ENCODE measurements at places on chromosomes 16 and 17. TPM values are rescaled to one million over a fixed set of nuclear protein-coding genes. Genes with fewer than 3 reads are reported as not detected.

DNA sequence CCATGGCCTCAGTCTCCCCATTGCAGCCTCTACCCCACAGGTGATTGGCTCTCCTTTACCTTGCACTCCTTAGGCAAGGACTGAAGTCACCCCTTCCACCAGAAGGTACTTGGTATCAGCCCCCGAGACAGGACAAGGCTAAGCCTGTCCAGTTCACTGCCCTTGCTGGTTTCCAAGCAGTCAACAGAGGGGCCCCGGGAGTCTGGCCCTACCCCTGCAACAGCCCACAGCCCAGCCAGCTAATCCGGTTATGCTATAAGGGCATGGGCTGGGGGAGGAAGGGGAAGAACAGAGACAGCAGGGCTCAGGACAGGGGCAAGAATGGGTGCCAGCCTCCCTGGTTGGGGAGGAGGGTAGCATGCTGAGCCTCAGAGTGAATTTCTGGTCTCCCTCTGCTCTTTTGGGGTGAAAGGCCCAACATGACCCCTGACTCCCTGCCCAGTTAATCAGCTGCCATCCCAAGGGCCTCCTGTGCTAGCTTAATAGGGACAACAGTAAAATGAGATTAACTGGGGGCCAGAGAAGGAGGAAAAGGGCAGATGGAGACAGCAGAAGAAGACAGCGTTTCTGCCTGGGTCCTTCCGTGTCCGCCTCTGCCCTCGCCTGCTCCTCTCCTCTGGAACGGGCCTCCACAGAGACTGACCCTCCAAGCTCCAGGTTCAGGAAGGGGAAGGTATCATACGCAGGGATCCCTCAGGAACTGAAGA is 10.7 kb downstream of the DLG4 start:
- H3K27me3 ChIP-seq = no peaks in the 10 kb centered on the region
- no peak overlapping the region for H3K4me3 ChIP-seq
- no peak overlapping the region for H3K27ac ChIP-seq
- no peaks in the 10 kb centered on the region for H3K36me3 ChIP-seq
- H3K4me1 ChIP-seq = no peaks in the 10 kb centered on the region

DNA sequence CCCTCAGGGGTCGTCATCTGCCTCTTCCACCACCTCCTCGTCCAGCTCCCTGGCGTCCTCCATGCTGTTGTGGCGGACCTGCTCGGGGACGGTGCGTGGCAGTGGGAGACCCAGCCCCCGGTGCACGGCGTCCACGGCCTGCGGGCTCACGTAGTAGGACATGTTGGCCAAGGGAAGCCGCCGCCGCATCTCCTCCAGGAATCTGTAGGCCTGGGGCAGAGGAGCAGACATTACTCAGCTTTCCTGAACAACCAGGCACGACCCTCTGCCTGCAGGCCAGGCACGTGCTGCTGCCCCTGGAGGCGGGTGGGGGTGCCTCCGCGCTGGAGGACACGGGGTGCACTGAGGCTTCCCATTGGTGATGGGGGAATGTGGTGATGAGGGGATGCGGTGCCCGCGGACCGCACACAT is 17.8 kb downstream of the TELO2 start:
- no peaks in the 10 kb centered on the region for H3K4me1 ChIP-seq
- H3K4me3 ChIP-seq = no peak overlapping the region
- no peak overlapping the region for H3K27ac ChIP-seq
- DNase-seq = no peak
- no peaks in the 10 kb centered on the region for H3K27me3 ChIP-seq
- no peaks in the 10 kb centered on the region for H3K36me3 ChIP-seq

Gene VWA3A
- total RNA-seq = 2.3 TPM

GRCh38 chr17:76063875-76064546 is 8.3 kb downstream of the SRP68 start:
- DNase-seq = no peak
- peaks cover 8% of the 10 kb centered on the region for H3K36me3 ChIP-seq
- H3K27me3 ChIP-seq = no peaks in the 10 kb centered on the region
- H3K4me3 ChIP-seq = no peak overlapping the region

GRCh38 chr17:45952814-45953320 is 46.2 kb upstream of the STH start:
- H3K4me3 ChIP-seq = no peak overlapping the region
- no peaks in the 10 kb centered on the region for H3K4me1 ChIP-seq
- H3K36me3 ChIP-seq = no peaks in the 10 kb centered on the region
- no peak overlapping the region for H3K27ac ChIP-seq
- DNase-seq = no peak
- no peaks in the 10 kb centered on the region for H3K27me3 ChIP-seq

GRCh38 chr16:75217389-75217851 is 1.4 kb upstream of the CTRB1 start:
- DNase-seq = no peak
- no peak overlapping the region for H3K4me3 ChIP-seq
- no peaks in the 10 kb centered on the region for H3K27me3 ChIP-seq
- no peaks in the 10 kb centered on the region for H3K4me1 ChIP-seq

- H3K4me1 ChIP-seq = no peaks in the 10 kb centered on the region
- H3K27me3 ChIP-seq = no peaks in the 10 kb centered on the region
- no peak for DNase-seq
Measured at GRCh38 chr17:22492331-22492730, 800.0 kb downstream of the KCNJ18 start.

GRCh38 chr17:17648762-17649161 is 32.5 kb upstream of the RAI1 start:
- no peaks in the 10 kb centered on the region for H3K36me3 ChIP-seq
- no peak overlapping the region for H3K4me3 ChIP-seq
- no peaks in the 10 kb centered on the region for H3K27me3 ChIP-seq
- DNase-seq = no peak
- no peak overlapping the region for H3K27ac ChIP-seq

- H3K36me3 ChIP-seq = no peaks in the 10 kb centered on the region
- H3K4me1 ChIP-seq = no peaks in the 10 kb centered on the region
- no peak for DNase-seq
- H3K27ac ChIP-seq = peak overlapping the region; percentile 97
Measured at GRCh38 chr17:4788159-4788806, 481 bp upstream of the GLTPD2 start.

Gene SOX8
- total RNA-seq = 1.3 TPM

DNA sequence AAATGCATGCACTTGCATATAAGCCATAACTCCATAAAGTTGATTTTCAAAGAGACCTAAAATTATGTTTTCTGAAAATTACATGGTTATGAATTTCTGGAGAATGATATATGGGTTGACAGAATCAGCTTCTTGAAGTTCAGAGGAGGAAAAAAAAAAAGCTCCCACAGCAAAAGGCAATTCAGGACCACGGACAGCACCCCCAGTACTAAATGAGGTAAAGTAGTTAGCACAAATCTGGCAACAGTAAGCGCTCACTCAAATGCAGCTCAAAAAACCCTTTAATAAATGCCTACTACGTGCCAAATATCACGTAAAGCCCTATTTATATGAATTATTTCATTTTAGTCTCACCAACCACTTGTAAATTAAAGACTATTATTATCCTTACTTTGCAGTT is 135.2 kb downstream of the SHISA9 start:
- no peaks in the 10 kb centered on the region for H3K4me1 ChIP-seq
- H3K27ac ChIP-seq = no peak overlapping the region
- H3K27me3 ChIP-seq = no peaks in the 10 kb centered on the region
- H3K36me3 ChIP-seq = no peaks in the 10 kb centered on the region

- DNase-seq = no peak
- H3K4me1 ChIP-seq = no peaks in the 10 kb centered on the region
- H3K4me3 ChIP-seq = no peak overlapping the region
- H3K27me3 ChIP-seq = no peaks in the 10 kb centered on the region
- H3K27ac ChIP-seq = no peak overlapping the region
Measured at GRCh38 chr17:30267625-30268024, 24.1 kb downstream of the BLMH start.

DNA sequence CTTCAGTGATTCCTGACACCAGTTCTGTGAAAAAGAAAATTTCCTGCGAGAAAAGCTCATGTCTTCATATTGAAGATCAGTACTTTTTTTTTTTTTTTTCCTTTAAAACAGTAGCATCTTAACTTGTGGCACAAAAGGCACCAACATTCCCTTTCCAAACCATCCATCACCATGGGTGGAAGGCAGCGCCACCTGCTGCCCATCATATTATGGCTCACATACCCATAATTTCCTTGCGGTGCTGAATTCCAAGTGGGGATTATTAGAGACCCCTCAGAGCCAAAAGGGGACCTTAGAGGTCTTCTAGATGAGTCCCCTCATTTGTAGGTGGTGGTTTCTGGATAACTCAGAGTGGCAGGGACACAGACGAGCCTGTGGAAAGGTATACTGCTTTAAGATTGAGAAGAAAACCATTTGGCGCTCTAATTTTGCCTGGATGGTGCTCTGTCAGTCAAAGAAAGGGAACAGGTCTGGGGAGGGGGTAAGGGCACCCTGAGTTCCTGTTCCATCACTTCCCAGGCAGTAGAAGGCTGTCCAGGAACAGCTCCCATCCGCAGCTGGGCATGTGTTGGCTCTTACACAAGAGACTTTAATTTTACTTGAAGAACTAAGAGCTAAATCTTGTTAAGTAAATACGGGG is 7.9 kb upstream of the SOST start:
- H3K4me1 ChIP-seq = no peaks in the 10 kb centered on the region
- peak; percentile 69 for DNase-seq
- H3K36me3 ChIP-seq = peaks cover 9% of the 10 kb centered on the region
- H3K4me3 ChIP-seq = no peak overlapping the region
- H3K27ac ChIP-seq = no peak overlapping the region

GRCh38 chr17:60717814-60718213 is 40.2 kb downstream of the BCAS3 start:
- H3K27ac ChIP-seq = no peak overlapping the region
- H3K4me3 ChIP-seq = no peak overlapping the region
- no peak for DNase-seq
- H3K4me1 ChIP-seq = no peaks in the 10 kb centered on the region

DNA sequence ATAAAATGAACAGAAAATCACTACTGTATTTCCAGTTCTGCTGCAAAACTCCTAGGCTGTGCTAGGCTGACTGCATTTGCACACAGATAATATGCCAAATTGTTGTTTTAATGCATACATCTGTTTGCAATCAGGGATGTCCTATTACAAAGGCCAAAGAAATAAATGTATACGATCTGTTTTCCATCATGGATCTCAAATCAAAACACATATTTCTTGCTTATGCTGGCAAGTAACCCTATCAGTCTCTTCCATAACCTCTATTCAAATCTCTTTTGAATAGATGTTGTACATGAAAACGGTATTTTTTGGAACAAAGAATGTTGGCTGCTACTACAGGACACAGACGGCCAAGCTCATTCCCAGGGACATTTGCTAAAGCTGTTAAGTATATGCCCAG is 56.6 kb downstream of the DUSP14 start:
- no peak overlapping the region for H3K27ac ChIP-seq
- peaks cover 5% of the 10 kb centered on the region for H3K36me3 ChIP-seq
- no peaks in the 10 kb centered on the region for H3K27me3 ChIP-seq
- no peak overlapping the region for H3K4me3 ChIP-seq
- no peaks in the 10 kb centered on the region for H3K4me1 ChIP-seq
- no peak for DNase-seq

Gene CCDC40
- total RNA-seq = 7.4 TPM

Gene CHP2
- 0.16 TPM for total RNA-seq

GRCh38 chr17:68182940-68183551 is 64.8 kb upstream of the AMZ2 start:
- H3K27ac ChIP-seq = no peak overlapping the region
- no peak overlapping the region for H3K4me3 ChIP-seq
- no peaks in the 10 kb centered on the region for H3K36me3 ChIP-seq
- no peaks in the 10 kb centered on the region for H3K4me1 ChIP-seq
- DNase-seq = no peak

Gene SCARF1
- total RNA-seq = 11.5 TPM
